Placental epithelial cell (primary cell): ENCODE measurements at places on chromosomes 1 and 21. TPM values are rescaled to one million over a fixed set of nuclear protein-coding genes. Genes with fewer than 3 reads are reported as not detected.

Gene GSTM5
- under 0.01 TPM in 1 of 2 replicates, not detected in the other for total RNA-seq

Gene CA6
- not detected in 2 replicates for total RNA-seq

Gene KISS1
- total RNA-seq: 3.9 and 331 TPM in 2 replicates

Gene EDARADD
- 2.7 and 18.7 TPM in 2 replicates for total RNA-seq

Gene SDF4
- total RNA-seq: 117 and 120 TPM in 2 replicates

Gene CLCA1
- not detected in 2 replicates for total RNA-seq

Gene TSACC
- total RNA-seq: not detected in 2 replicates

Gene TOE1
- total RNA-seq: 11.4 and 20.2 TPM in 2 replicates
